Activated CD4-positive, alpha-beta T cell treated with anti-CD3 and anti-CD28 coated beads for 4 hours (primary cell): ENCODE measurements at places on chromosomes 5 and 9.
A peak's percentile ranks its signal among the peaks of the same experiment; 100 is the strongest.

DNA sequence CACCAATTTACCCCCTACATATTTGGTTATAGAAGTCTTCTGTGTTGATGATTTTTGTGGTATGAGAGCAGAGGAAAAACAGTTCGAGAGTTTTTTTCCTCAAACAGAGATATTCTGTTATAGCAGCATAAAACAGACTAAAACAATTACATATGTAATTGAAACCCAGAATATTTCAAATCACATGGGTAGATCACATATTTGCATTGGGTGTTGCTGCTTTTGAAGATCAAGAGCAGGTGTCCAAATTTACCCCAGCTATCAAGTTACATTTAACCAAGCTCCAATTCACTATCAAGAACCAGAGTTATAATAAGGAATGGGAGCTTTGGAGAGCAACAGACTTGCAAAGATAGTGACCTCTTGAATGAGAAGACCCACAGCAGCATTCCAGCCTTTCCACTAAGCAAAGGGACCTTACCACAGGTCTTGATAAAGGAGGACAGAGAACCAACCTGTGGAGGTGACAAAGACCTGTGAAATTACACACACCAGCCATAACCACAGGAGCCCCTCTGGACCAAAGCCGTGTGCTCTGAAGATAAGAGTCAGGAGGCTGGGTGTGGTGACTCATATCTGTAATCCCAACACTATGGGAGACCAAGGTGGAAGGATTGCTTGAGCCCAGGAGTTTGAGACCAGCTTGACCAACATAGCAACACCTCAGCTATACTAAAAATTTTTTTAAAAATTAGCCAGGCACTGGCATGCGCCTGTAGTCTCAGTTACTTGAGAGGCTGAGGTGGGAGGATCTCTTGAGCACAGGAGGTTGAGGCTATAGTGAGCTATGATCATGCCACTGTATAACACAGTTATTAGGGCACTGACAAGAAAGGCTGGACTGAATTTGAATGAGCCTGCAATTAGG is 4.0 kb upstream of the CCL28 start:
- no peak for DNase-seq

DNA sequence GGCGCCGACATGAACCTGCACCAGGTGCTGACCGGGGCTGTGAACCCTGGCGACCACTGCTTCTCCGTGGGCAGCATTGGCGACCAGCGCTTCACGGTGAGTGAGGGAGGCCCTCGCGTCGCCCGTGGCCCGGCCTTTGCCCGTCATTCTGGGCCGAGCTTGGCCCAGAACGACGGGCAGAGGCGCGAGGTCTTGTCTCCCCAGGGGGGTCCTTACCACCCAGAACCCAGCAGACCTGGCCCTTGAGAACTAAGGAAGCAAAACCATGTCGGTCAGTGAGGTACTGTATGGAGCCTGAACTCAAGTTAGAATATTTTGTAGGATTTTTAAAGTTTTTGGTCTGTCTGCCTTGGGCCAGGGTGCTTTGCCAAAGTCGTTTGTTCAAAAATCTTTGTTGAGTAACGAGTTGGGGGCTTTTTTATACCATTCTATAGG is 691 bp downstream of the DMXL1 start:
- DNase-seq: no peak

GRCh38 chr5:152142840-152143469 is 218.3 kb upstream of the GLRA1 start:
- DNase-seq: peak; percentile 43

DNA sequence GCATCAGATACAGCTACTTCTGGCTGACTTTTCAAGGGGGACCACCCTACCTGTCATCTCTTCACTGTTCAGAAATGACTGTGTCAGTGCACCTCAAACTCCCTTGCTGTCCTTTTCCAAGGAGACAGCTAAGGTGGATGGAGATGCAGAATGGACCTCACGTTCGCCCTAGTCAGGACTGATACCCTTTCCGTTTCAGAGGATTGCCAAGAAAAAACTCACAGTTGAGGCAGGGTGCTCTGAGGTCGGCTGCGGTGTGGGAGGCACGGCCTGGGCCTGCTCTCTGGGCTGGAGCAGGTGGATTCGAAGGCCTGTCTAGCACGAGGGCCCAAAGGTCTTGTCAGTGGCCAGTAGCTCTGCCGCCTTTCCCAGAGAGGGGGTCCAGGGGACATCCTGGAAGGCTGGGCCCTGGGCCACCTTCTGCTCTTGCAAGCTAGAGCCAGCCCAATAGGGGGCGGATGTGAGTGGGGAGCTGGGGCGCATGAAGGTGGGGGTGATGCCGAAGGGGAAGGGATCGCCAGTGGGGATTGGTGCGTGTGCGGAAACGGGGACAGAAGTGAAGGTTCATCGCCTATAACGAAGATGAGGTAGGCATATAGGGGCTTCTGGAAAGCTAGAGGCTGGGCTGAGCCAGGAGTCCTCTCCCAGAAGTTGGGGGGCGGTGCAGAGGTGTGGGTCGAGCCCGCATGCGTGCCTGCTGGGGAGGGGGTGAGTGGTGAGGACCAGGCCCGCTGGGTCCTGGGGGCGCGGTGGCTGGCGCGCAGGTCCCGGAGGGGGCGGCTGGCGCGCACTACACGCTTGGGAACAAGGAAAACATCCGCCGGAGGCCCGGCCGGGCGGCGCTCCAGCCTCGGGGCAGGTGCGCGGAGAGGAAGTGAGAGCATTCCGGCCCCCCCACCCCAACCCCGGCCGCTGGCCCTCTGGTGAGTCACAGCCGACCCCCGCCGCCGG is 2.5 kb upstream of the MSMP start:
- DNase-seq: peak; percentile 82

GRCh38 chr5:156237361-156237760 is 89.6 kb upstream of the SGCD start:
- no peak for DNase-seq

DNA sequence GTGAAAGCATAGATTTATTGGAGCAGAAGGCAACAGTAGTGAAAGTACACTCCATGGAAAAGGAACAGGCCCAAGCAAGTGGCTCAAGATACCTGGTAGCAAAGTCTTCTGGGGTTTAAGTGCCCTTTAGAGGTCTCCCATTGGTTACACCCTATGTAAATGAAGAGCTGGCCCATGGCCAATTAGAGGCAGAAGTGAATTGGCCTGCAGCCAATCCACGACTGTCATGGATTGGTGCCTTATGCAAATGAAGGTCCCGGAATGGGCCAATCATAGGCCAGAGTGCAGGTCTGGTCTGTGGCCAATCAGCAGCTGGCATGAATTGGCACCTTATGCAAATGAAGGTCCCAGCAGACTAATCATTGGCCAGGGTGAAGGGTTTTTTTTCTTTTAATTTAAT is 64.2 kb upstream of the PCSK5 start:
- DNase-seq: no peak

DNA sequence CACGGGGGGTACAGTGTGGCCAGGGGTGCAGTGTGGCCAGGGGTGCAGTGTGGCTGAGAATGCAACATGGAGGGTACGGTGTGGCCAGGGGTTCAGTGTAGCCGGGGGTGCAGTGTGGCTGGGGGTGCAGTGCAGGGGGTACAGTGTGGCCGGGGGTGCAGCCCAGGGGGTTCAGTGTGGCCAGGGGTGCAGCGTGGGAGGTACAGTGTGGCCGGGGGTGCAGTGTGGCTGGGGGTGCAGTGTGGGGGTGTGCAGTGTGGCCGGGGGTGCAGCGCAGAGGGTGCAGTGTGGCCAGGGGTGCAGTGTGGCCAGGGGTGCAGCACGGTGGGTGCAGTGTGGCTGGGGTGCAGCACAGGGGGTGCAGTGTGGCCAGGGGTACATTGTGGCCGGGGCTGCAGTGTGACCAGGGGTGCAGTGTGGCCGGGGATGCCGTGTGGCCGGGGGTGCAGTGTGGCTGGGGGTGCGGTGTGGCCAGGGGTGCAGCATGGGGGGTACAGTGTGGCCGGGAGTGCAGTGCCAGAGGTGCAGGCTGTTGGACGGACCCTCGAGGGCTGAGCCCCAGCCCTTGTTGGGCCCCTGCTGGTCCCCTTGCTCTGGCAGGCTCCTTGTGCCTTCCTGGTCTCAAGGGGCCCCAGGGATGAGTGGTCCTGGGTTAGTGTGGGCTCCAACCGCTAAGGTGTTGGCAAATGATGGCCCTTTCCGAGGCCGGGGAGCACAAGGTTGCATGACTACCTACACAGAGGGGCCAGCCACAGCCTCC is 17.9 kb downstream of the TPPP start:
- DNase-seq: no peak

DNA sequence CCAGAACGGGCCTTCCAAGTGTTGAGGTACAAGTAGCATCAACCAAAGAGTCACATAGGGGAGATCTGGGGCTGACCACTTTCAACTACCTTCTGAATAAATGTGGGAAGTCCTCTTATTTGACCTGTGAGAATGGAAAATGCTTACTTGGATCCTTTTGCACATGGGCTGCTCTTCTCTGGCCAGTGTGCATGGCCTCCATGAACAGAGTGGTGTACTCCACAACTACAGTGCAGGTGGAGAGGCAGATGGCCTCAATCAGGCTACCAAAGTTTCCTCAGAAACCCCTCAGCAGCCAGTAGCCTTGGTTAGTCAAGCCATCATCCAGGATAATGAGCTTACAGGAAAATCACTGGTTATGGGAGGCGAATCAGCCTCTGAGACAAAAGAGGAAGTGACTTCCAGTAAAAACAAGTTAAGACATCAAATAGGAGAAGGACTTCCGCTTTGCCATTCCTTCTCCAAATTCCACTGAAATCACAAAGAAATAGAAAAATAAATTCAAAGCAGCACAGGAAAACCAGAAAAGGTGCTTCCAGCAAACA is 18.3 kb upstream of the FCHO2 start:
- DNase-seq: no peak

DNA sequence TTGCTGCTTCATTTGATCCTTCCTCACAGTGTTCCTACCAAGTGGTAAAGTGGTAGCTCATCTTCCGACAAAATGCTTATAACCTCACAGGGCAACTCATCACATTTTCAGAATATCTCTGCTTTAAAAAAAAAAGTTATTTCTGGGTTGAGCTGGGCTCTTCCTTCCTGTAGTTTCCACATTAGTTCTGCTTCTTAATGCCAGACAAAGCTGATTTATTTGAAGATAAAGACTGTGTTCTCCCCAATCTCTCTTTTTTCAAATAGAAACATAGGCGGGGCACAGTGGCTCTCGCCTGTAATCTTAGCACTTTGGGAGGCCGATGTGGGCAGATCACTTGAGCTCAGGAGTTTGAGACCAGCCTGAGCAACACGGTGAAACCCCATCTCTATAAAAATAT is 273.1 kb downstream of the ACTL7B start:
- no peak for DNase-seq

- no peak for DNase-seq
Observed at GRCh38 chr9:127913682-127914081, 3.2 kb downstream of the ST6GALNAC4 start.

DNA sequence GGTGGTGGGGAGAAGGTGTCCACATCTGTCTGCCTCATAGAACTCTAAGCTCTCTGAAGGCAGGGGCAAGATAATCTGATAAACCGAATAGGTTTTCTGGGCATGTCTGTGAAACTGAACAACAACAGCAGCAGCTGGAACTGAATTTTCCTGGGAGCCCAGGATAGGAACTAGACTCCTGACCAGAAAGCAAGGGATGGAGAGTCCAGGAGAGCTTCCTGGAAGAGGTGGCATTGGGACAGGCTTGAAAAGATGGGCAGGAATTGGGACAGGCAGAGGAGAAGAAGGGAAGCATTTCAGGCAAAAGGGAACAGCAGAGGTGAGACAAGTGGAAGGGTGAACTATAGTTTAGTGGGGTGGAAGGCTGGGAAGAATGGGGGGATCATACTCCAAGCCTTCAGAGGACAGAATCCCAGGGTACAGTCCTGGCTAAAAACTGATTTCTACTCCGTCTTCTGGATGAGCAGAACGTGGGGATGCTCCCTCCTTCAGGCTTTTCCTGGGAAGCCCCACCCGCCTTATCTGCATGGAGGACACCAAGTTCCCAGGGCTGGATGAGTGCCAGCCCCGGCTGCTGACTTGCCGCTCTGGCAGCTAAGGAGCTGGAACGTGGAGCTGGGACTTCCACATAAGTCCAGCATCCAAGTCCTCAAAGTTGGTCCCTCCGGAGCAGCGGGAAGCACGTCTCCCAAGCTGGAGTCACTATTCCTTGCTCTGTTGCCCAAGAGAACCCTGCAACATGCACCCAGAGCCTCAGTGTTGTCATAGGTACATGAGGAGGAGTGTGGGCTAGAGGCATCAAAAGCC is 13.9 kb upstream of the KIF12 start:
- no peak for DNase-seq

- DNase-seq: no peak
Observed at GRCh38 chr5:103648086-103648485, 85.5 kb upstream of the NUDT12 start.

DNA sequence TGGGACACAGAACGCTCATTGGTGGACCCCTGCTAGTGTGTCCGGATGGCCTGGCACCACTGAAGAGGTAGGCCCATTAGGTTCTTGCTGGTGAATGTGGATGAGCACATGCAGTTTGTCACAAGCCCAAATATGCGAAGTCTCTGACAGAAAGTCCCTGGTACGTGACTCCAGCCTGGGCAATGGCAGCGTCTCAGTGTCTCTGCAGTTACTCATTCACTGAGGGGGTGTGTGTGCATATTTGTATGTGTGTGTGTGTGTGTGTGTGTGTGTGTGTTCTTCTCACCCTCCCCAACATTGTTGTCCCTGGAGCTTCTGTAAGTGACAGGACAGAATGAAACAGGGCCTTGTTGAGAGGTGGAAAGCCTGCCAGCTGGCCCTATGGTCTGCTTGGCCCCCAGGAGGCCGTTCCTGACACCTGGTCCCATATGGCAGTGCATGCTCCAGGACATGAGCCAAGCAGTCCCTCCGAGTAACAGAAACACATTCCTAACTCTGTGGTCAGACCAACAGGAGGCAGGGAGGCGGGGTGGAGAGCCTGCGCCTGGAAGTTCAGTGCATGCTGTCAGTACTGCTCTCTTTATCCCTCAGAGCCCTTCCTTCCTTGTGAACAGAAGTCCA is 169.9 kb downstream of the SLC28A3 start:
- no peak for DNase-seq

- no peak for DNase-seq
Observed at GRCh38 chr5:124685404-124685930, 61.0 kb downstream of the ZNF608 start.

GRCh38 chr9:31325778-31326177 is 1058.7 kb upstream of the ACO1 start:
- DNase-seq: no peak

DNA sequence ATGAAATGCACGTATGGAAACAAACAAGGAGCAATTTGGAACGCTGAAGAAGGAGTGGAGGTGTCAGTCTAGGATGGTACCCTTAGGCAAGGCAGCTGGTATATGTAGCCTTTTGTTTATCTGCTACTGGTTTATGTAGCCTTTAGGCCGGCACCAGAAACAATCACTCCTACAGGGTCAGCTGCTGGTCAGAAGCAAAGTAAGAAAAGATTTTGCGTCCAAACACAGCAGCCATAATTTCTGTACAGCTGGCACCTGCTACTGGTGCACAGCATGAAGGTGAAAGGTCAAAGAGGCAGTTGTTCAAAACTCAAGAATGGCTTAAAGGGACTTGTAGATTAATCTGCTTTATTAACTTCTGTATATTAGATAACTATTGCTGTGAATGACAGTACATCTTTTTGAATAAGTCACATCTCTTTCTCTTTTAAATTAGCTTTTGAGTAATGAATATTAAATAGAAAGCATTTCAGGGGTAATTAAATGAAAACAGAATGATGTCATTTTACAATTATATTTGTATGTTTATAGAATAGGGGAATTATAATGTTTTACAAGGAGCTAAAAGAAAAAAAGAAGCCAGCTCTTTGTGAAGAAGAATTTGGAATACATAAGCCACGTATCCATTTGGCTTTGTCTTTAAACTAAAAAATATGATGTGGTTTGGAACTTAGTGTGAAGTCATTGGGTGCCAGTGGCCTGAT is 33.1 kb upstream of the TLX3 start:
- DNase-seq: no peak

GRCh38 chr5:131979816-131980215 is 31.6 kb downstream of the ACSL6 start:
- no peak for DNase-seq
